Stimulated activated CD8-positive, alpha-beta memory T cell treated with anti-CD3 and anti-CD28 coated beads, Interleukin-4, amount 100 ng/mL, for 24 hours (primary cell): ENCODE measurements at places on chromosomes 16 and 17.

DNA sequence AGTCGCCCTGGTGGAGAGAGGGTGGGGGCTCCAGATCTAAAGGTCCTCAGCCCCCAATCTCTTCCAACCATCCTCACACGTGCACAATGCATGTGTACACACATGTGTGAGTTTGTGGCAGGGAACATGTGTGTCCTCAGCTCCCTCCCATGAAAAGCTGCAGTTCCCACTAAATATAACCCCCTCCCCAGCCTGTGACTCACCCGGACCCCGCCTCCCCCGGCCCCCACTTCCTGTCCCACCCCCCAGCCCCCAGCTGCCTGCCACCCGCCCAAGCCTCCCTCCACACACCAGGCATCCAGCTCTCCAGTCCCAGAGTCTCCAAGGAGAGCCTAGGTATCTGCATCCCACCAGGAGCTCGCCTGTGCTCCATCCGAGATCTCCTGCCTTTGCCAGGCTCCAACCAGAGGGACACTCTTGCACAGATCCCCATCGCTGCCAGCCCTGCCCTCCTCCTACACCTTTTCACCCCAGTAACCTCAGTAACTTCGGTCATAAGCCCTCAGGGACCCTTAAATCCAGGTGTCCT lies 3.9 kb downstream of the DLG4 start:
- no peak for DNase-seq

DNA sequence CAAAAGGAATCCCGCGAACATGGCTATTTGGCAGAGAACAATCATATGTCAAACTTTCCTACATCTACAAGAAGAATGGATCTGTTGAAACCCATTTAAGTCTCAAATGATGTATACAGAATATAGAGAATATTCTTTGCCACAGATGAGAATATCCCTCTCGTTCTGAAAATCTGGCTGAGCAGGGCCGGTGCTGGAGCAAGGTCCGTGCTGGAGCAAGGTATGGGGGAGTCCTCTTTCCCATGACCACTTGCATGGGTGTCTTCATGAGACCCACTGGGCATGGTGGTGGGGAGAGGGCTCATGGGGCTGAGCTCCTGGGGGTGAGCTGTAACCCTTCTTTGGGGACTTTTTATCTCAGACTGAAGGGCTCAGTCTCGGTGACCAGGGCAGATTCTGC lies 440.9 kb downstream of the SOX9 start:
- no peak for DNase-seq

DNA sequence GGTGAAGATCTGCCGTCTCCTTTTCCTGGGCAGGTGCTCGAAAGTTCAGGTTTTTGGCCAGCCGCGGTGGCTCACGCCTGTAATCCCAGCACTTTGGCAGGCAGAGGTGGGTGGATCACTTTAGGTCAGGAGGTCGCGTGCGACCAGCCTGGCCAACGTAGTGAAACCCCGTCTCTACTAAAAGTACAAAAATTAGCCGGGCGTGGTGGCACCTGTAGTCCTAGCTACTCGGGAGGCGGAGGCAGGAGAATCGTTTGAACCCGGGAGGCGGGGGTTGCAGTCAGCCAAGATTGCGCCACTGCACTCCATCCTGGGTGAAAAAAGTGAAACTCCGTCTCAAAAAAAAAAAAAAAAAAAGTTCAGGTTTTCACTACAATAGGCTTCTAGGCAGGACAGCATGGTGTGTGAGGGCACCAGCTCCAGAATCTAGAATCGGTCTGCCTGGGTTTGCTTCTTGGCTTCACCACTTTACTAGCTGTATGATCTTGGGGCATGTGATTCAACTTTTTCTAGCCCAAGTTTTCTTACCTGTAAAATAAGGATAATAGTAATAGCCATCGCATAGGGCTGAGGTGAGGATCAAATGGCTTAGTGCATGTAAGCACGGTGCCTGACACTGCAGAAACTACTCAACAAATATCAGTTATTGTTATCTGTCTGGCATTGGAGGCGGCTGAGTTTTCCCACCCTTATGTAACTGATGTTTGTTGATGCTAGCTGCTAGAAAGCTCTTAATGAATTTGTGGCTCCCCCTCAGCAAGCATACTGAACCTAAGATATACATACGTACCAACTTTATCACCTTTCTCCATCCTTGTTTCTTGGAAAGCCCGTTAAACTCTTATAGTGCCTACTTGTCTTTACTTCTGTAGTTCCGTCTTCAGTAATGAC lies 1.3 kb downstream of the PSMD12 start:
- no peak for DNase-seq

DNA sequence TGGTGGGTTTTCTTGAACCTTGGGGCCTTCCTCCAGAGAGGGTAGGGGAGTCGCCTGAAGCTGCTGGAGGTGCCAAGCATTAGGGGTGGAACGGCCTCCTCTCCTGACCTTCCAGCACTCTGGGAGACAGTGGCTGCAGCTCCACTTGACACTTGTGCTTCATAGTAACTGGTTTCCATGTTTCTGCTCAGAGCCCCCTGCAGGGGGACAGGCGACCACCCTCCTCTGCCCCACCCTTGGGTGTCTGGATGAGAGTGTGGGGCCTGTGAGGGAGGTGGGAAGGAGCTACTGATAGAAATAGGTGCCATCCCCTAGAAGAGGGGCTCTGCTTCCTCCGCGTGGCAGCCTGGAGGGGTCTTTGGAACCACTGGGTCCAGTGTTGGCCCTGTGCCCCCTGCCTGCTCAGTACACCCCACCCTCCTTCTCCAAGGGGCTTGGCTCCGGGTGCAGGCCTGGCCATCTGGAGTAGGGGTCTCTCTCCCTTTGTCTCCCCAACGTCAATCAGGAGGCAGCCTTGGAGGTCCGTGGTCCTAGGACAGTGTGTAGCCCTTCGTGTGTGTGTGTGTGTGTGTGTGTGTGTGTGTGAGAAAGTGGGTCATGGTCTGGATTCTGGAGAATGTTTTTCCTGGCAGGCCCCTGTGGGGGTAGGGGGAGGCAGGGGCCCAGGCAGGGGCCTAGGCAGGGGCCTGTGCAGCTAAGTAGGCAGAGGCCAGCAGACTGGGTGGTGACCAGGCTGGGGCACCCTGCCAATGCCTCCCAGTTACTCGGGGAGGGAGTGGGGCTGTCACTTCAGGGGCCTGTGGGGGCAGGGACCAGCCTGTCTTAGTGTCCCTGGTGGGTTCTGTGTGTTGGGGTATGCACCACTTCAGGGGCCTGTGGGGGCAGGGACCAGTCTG lies 4.9 kb downstream of the LASP1 start:
- no peak for DNase-seq

DNA sequence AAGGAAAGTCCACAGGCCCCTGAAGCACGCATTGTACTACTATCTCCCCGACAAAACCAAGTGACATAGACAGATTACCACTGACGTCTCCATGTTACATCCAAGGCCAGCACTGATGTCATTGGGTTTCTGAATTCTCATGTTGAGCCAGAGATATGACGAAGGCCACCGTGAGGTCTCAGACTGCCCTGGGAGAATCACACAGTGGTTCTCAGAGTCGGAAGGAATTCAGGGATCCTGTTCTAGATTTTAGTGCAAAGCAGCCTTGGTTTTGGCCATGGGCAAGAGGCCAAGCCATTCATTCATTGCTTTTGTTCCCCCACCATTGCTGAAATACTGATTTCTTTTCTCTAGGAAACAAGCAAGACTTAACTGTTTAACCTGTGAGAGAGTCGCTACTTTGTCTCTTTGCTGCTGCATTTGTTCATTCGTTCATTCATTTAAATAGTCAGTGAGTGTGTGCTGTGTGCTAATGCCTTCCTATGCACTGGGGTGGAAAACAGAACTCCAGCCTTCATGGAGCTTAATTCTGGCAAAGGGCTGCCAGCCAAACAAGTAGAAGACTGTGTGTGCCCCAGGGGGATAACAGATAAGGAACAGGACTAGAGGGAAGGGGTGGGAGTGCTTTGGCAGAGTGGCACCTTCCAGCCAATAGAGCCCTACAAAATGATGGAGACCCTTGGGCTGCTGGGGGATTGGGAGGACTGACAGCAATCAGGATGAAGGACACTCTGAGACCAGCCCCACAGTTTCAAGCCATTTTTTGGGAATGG lies 222.3 kb downstream of the MSI2 start:
- no peak for DNase-seq
